ENCODE measurements at places on chromosomes 12 and 14.

DNA sequence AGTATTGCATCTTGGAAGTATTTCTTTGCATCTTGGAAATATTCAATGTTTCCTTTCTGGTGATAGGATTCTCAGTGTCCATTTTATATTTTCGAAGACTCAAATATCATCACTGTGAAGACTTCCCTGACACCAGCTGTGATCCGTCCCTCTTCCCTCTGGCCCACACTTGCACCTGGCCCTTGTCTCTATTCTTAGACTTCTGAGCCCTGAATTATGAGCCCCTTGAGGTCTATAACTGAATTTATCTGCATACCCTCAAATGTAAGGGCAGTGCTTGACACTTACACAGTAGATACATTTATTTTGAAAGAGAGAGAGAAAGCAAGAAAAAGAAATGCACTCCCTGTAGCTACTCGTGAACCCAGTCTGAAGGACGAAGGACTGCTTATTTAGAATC is 376.7 kb downstream of the ZFP36L1 start:
- DNase-seq: no peak

- DNase-seq: no peak
These were observed 62.4 kb downstream of the PPM1A start for GRCh38 chr14:60311417-60311816.

DNA sequence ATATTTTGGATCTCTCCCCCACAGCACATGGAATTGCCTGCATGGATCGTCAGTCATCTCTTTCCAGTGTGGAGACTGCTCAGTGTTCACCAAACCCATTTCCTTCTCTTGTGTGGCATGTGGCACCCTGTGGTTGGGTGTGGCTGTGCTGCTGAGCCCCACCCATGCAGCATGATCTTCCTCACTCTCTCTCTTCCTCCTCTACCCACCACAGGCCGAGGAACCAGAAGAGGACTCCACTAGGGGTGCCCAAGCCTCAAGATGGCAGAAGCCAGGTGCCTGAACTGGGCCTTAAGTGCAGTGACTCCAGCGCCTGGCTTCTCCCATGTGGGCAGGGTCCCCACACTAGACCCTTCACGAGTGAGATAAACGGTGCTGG is 66.8 kb upstream of the GPR68 start:
- no peak for DNase-seq

GRCh38 chr12:127771546-127771945 is 495.4 kb upstream of the TMEM132C start:
- DNase-seq: no peak

GRCh38 chr12:10067942-10068341 is 30.8 kb downstream of the CLEC1A start:
- no peak for DNase-seq

Measured in WTC11 (cell line).